Activated T-helper 2 cell treated with anti-CD3 and anti-CD28 coated beads, Interferon-gamma antibody, Interleukin-2, Interleukin-4, amounts not matched to agents 10 μg/mL and 5 μg/mL and 100 μg/mL, durations not matched to agents 14 hours and 24 hours and 36 hours (primary cell): ENCODE measurements at places on chromosomes 2 and 18. TPM values are rescaled to one million over a fixed set of nuclear protein-coding genes. Genes with fewer than 3 reads are reported as not detected.

C2orf69 gene
- 16.8 and 17.6 TPM in 2 replicates for total RNA-seq

DNA sequence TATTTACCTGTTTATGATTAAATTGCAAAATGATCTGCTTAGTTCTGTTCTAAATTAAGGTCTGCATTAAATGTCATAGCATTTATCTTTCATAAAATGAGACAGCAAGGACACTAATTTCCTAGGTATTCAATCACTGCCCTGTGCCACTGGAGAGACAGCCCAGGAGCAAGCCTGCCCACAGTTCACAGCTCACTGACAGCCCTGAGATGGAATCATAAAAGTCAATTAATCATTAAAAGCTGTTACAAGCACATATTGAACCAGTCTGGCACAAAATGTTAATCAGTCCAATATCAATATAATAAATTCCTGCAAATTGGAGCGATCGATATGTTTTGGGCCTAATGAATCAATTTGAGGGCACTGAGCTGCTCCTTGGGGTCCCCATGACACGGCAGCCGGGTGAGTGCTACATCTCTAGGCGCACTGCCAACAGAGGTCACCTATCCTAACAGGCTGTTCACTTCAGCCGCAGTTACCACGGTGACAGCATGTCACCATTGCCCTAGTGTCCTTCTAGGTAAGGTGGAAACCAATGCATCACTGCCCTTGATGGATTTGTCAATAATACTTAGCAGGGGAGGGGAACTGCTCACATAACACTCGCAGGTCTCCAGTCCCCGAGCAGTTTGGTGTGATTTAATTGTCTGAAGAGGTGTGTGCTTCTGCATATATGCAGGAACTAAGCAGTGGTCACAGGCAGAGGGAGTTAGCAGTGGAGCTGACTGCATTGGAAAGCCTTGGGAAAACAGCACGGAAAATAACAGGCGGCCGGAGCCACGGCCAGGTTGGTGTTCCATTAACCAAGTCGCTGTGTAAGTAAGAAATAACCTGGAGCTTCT is 47.3 kb downstream of the POU3F3 start:
- DNase-seq: no peak

DNA sequence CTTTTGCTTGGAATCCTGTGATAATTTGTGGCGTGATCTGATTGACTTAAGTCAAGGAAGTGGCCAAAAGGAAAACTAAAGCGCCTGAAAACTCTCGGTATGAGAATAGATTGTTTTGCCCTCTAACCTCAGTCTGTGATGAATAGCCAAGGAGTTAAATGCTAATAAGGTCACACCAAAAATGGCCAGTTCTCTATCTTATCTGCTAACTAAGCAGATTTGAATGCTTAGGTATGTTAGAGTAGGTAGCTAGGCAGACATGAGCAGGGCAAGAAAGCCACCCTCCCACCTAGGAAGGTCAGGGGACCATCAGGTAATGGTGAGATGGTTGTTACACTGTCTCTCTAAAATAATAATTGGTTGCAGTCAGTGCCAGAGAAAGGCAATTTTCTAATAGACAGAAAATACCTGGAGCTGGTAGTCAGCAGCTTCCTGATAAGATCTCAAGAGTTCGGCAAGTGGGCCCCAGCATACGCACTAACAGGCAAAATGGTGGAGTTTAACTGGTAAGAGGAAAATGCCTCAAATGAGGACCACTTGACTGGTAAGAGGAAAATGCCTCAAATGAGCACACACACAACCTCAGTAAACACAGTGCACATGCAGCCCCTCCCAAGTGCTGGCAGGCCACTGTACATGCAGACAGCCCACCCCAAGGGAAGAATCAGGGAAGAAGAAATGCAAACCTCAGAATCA is 468.4 kb downstream of the MBD2 start:
- no peak for DNase-seq

- DNase-seq: no peak
Observed at GRCh38 chr2:237693291-237693994, 66.1 kb downstream of the LRRFIP1 start.

DNA sequence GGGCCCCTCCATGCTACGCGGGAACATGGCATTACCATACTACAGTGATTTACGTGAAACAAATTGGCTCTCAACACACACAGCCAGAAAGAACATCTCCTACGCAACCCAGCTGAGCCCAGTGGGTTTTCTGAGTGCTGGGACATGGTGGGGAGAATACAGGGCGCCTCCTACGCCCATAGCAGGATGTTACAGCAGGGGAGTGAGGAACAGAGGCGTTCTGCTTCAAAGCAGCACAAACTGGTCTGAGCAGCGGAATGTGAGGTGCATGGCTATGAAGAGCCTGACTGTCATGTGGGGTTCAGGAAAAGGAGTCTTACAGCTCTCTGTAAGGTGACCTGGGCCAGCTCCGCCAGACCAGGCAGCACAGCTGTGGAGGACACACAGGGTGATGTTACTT is 108.6 kb upstream of the REV1 start:
- DNase-seq: no peak

DNA sequence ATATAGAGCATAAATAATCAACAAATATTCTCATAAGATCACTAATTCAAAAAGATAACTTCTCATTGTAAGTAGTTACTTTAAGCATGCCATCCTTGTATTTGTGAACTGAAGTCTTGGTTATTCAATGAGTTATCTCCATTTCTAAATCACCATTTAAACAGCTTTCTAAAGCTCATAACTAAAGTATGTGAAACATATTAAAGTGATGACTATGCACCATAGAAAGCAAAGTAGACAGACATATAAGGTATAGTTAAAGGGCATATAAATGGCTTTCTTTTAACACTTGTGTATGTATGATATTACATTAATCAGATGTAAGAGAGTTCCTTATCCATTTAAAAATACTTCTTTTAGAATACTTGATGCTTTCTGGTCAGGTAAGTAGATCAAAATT is 83.5 kb downstream of the IKZF2 start:
- DNase-seq: no peak

DNA sequence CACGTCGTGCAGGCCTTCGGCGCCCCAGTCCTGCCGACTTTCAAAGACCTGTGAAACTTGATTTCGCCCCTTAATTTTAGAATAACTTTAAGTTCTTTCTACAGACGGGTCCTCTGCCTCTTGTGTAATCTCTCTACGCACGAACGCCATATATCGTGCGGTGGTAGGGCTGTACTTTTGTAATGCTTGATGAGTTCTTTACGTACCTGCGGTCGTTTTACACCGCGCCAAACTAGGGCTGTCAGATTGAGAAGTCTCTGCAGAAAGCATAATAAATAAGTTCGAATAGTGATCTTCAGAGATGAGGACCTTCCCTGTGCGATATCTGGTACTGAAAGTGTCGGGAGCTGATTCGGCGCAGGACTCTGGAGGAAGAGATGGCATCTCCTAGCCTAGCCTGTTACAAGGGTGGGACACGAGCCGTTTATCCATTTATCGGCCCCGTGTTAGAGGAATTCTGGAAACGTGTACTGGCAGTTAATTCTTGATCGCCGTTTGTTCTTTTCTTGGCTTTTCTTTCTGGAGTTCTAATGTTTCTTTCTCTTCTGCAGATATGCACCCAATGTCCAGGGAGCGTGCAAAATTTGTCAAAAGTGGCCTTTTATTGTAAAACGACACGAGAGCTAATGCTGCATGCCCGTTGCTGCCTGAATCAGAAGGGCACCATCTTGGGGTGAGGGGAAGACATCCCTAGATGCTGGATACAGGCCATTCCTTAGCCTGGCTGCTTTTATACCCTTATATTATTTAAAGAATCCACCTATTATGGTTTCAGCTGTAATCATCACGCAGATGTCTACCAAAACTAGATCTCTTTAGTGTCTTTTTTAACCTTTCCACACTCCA is 781 bp upstream of the SLC5A6 start:
- no peak for DNase-seq

DNA sequence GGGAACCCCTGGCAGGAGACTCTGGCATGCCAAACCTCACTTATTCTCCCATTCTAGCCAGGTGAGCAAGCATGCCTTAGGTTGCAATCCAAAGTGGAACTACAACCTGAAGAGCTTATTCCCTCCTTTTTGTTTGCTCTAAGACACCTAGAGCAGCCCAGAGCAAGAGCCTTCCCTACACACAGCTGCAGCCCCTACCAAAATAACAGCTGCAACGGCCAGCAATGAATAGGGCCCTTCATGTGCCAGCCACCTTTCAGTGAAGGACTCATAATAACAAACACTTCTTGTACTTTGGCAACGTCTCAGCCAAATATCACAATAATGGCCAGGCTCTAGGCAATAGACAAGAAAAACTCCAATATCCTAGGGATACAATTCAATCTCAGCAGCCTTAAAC is 178.7 kb downstream of the ALK start:
- no peak for DNase-seq
